ENCODE measurements at places on chromosomes 16 and 17. TPM values are rescaled to one million over a fixed set of nuclear protein-coding genes. Genes with fewer than 3 reads are reported as not detected.

GRCh38 chr17:32240750-32241149 is 24.9 kb upstream of the RHBDL3 start:
- no peaks in the 10 kb centered on the region for H3K27me3 ChIP-seq
- no peaks in the 10 kb centered on the region for H3K36me3 ChIP-seq
- H3K4me1 ChIP-seq, result no peaks in the 10 kb centered on the region
- no peak overlapping the region for H3K4me3 ChIP-seq
- no peak for DNase-seq

The NACA2 gene
- not detected for total RNA-seq

The TBC1D3H gene
- total RNA-seq, result not detected

DNA sequence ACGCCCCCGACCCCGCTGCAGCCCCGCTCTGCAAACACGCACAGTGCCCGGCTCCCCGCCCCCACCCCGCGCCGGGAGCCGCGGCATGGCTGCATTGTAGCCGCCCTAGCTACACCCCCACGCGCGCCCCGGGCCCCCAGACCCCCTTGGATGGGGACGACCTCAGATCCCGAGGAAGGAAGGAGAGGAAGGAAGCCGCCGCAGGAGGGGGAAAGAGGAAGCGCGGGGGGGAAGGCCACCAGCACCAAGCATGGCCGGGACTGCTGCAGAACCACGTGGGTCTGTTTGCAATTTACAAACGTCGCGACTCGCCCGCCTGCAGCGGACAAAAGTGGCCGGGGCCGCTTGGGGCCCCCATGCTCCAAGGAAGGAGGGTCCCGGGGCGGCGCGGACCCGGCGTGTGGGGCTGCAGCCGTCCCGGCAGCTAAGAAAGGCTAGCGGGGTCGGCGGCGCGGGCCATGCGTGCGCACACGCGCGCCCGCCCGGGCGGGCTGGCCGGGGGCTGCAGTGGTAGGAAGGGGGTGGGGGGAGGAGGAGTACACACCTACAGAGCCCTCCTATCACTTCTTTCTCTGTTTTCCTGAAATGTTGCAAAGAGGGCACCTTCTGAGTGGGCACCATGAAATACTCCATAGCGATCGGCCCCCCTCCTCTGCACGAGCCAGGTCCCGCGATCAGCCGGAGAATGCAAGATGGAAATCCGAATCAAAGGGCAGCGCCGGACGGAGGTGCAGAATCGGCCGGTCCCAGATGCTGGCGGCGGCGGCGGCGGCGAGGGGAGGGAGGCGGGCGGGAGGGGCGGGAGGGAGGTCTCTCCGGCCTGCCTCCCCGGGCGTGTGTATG is 488 bp downstream of the TFAP4 start:
- peaks cover 19% of the 10 kb centered on the region for H3K4me1 ChIP-seq
- peak overlapping the region; percentile 55 for H3K27ac ChIP-seq
- no peaks in the 10 kb centered on the region for H3K36me3 ChIP-seq
- peak overlapping the region; percentile 55 for H3K4me3 ChIP-seq
- no peaks in the 10 kb centered on the region for H3K27me3 ChIP-seq

DNA sequence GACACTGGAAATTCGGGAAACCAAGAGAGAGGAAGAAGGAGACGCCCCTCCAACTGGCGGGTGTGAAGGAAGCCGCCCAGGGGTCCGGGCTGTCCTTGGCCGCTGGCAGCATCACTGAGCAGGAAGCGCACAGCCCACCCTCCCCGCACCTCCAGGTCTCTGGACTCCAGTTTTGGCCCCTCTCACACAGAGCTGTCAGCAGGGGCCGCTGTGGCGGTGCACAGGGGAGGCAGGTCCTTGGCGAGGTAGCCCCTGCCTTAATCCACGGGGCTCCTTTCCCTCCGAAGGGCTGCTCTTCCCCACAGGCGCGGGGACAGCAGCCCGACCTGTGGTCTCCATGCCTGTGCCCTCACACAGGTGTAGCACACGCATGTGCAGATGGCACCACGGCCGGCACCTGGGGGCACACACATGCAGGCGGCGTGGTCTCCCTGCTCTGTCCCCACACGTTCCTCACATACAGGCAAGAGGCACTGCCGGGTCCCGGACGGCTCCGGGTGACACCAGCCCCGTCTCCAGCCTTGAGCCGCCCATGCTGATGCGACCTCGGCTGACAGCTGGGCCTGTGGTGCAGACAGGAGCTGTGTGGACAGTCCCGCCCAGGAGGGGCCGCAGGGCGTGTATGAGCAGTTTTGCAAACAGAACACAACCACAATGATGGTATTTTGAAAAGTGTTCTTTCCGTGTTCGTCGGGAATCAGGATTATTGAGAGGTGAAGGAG is 26.6 kb upstream of the CHMP6 start:
- H3K4me1 ChIP-seq, result no peaks in the 10 kb centered on the region
- no peak overlapping the region for H3K4me3 ChIP-seq
- no peaks in the 10 kb centered on the region for H3K36me3 ChIP-seq
- no peak for DNase-seq
- no peak overlapping the region for H3K27ac ChIP-seq
- H3K27me3 ChIP-seq, result no peaks in the 10 kb centered on the region

DNA sequence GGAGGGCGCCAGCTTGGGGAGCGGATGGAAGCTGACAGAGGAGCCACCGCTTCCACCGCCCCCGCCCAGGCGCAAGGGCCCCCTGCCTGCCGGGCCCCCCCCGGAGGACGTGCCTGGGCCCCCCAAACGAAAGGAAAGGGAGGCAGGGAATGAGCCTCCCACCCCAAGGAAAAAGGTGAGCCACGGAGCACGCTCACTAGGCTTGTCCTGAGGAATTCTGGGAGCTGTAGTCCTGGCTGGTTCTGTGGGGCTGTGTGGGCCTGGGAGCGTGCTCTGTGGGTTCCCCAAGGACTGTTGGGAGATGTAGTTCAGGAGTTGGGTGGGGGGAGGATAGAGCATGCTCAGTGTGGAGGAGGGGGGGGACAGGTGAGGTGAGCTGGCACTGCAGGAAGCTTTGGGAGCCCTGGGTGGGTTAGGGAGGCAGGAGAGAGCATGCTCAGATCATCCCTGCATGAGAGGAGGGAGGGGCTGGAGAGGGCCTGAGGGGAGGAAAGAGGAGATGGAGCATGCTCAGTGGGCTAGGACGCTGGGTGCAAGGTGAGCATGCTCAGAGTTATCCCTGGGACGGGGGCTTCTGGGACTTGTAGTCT is 4.5 kb downstream of the FBXL19 start:
- H3K36me3 ChIP-seq, result peaks cover 6% of the 10 kb centered on the region
- H3K27ac ChIP-seq, result no peak overlapping the region
- H3K4me3 ChIP-seq, result no peak overlapping the region
- H3K4me1 ChIP-seq, result peaks cover 16% of the 10 kb centered on the region
- DNase-seq, result no peak

- peaks cover 13% of the 10 kb centered on the region for H3K4me1 ChIP-seq
- peaks cover 10% of the 10 kb centered on the region for H3K36me3 ChIP-seq
- H3K4me3 ChIP-seq, result no peak overlapping the region
- no peak overlapping the region for H3K27ac ChIP-seq
These were observed 2.9 kb downstream of the GSDMB start for GRCh38 chr17:39915559-39915958.

Data from CD4-positive, CD25-positive, alpha-beta regulatory T cell (primary cell).